ENCODE measurements at places on chromosomes 2 and 18.

DNA sequence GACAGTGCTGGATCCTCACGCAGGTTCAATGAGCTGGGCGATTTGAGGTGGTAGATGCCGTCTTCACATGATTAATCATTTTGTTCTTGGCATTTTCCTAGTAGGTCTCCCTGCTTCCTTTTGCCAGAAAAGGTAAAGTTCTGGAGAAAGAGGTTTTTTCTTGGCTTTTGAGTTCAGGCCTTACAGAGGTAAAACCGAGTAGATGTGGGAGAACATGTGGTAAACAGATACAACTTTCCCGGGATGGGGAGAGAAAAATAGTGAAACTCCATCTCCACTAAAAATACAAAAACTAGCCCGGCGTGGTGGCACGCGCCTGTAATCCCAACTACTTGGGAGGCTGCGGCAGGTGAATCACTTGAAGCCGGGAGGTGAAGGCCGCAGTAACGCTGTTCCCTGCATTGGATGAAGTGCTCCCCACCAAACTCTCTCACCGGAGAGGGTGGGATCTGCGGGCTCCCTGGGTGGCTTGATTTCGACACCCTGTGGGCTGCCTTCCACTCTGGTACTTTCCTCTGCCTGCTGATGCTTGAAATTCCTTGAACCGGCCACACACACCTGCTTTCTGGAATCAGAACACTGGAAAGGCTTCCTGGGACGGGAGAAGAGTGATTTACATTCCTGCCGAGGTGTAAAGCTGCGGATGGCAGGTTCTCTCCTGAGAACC, 88.8 kb downstream of the ACTR3 start:
- no peak for DNase-seq

DNA sequence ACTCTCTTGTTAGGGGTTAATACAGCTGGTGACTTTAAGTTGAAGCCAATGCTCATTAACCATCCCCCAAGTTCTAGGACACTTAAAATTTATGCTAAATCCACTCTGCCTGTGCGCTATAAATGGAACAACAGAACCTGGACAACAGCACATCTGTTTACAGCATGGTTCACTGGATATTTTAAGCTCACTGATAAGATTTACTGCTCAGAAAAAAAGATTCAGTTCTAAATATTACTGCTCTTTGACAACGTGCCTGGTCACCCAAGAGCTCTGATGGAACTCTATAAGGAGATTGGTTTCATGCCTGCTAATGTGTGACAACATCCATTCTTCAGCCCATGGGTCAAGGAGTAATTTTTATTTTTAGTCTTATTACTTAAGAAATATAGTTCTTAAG, 27.5 kb downstream of the RNF103 start:
- no peak for DNase-seq

DNA sequence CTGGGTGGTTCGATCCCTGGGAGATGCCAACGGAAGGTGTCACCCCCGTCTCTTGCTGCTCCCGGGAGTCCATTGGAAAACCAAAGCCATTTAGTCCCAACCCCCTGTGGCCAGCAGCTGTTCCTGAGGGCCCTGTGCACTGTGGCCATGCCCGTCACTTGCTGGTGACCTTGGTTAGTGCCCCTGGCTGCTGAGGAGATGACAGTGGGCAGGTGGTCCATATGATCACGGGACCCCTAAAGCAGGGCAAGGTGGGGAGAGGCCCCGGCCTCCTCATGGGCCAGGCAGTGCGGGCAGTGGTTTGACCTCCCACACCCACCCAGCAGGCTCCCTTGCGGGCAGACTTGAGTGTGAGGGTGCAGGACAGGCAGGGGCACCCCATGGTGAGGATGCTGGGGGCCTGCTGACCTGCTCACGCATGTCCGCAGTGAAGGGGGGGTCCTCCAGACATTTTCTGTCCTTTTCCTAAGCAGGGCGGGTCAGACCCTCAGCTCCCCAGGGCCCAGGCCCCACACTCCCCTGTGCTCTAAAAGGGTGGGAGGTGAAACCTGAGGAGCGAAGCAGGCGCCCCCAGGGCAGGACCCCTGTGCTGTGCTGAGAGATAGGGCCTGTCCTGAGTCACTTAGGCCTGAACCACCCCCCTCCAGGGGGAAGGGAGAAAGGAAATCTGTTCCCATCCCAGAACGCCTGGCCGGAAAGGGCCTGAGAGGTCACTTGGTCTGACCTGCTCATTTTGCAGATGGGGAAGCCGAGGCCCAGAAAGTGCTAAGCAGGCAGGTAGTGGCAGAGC, 6.8 kb downstream of the ITM2C start:
- no peak for DNase-seq

DNA sequence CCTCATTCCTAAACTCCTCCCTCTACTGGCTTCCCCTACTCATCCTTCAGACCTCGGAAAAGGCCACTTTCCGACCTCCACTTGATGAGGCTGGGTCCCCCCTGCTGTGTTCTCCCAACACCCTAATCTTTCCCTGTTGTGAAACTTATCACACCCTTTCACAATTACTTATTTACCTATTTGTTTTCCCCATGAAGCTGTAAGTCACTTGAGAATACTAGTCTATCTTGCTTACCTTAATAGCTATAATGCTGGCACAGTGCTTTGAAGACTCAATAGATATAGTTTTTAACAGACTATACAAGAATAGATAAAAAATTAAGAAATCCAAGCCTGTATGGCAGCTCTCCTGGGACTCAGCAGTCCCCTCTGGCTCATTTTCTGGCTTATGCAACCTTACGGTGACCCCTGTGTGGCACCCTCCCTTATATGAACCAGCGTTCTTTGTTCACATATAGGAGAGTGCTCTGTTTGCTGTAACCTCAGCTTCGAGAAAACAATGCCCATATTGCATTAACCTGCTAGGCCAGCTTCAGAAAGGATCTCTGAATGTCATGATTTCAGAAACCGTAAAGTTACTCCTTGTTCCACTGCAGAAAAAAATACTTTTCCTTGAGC, 220.4 kb upstream of the PKDCC start:
- no peak for DNase-seq

GRCh38 chr2:42532397-42532796, 36.0 kb upstream of the MTA3 start:
- no peak for DNase-seq

DNA sequence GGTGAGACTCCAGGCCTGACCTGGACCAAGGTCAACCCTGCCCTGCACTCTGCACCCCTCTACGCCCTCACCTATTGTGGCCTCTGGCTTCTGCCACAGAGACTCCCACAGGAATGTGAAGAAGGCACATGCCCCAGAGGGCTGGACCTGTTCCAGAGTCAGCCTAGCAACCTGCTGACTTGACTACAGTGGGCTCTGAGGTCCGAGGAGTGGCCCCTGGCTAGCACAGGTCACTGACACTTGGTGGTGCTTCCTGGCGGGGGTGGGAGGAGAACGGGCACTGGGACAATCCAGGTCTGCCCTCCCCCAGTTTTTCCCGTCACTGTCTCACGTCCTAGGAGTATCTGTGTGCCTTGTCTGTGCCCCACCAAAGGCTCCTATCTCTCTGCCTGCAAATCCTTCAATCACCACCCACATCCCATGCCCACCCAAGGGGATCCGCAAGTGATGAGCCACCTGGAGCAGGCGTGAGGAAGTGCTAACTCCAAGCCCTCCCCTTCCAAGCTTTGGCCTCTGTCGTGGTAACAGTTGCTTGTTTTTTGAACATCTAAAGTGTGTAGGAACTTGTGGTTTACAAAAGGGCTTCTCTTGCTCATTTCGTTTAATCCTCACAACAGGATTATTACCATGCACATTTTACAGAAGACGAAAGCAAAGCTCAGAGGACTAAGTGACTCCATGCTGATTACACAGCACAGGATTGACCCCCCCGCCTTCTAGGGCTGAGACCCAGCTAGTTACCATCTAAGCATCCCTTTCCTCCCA, 86.2 kb downstream of the MCFD2 start:
- no peak for DNase-seq

- no peak for DNase-seq
Observed at GRCh38 chr2:226845386-226846116, 9.7 kb downstream of the RHBDD1 start.

GRCh38 chr2:204673877-204674276, 128.6 kb downstream of the PARD3B start:
- DNase-seq = no peak

DNA sequence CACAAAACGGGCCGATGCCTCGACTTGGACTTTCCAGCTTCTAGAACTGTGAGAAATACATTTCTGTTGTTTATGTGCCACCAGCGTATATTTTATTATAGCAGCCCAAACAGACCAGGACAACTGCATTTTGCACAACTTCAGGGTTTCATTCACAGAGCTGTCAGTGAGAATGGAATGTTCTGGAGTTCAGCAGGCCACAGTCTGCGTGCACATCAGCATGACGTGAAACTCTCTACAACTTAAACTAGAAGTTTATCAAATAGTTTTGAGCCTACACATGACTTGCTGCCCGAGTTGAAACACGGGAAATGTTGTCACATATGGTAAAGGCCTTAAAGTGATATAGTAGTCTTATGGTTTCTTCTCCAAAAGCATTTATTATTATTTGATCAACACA, 3.9 kb upstream of the TRIB2 start:
- no peak for DNase-seq

- DNase-seq = no peak
Observed at GRCh38 chr2:39933196-39933595, 154.1 kb upstream of the THUMPD2 start.

GRCh38 chr2:62538756-62539155, 32.8 kb upstream of the TMEM17 start:
- DNase-seq = no peak

- DNase-seq = no peak
Observed at GRCh38 chr2:126638746-126639145, 17.2 kb upstream of the GYPC start.

GRCh38 chr2:241771286-241772062, 5.1 kb upstream of the GAL3ST2 start:
- no peak for DNase-seq

DNA sequence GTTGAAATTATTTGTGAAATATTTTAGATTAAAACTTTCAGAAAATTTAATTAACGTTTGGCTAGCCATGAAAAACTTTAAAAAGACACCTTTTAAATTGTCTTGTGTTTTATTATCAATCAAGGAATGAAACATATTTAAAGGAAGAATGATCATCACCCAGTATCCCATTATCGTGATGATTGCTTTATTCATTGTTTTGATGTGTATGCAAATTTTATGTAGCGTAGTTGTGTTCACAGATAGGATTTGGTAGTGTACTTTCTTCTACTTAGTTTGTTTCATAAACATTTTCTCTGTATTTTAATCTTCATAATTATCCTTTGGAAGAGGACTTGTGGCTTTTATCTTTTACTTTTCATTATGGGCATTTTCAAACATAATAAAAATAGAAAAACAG, 7.8 kb downstream of the GRHL1 start:
- DNase-seq = no peak

DNA sequence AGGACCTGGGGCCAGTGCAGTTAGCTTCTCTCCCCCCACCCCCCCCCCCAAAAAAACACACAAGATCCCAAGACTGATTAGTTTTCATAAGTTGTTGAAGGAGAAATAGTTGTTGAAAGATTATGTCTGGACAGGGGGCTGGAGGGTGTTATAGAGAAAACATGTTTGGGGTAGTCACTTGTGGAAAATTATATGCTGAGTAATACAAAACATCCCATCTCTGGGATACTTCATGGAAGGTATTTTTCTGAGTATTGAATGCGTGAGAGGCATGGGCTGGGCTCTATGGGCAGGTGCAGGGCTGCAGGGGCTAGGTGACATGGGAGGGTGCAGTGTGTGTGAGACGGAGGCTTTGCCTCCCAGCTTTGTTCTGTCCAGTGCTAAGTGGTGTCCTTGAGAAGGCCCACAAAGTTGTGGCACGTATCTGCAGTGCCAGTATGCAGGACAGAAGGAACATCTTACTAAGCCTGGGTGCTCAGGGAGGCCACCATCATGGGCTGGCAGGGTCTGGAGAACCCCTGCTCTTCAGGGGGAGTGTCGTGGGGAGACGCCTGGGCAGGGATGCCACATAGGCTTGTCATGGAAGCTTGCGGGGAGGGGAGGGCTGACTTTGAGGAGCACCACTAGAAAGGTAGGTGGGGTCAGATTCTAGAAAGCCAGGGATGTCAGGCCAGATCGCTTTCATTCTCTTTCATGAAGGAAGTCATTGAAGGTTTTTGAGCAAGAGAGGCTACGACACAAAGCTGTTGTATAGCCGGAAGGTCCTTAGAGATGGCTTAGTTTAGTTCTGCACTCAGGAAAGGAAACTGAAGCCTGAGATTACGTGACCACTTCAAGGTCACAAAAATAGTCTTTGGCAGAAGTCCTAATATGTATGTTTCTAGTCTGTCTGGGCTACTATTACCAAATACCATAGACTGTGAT, 232.0 kb downstream of the LDLRAD4 start:
- DNase-seq = no peak

GRCh38 chr2:15721411-15722067, 129.9 kb downstream of the DDX1 start:
- no peak for DNase-seq

DNA sequence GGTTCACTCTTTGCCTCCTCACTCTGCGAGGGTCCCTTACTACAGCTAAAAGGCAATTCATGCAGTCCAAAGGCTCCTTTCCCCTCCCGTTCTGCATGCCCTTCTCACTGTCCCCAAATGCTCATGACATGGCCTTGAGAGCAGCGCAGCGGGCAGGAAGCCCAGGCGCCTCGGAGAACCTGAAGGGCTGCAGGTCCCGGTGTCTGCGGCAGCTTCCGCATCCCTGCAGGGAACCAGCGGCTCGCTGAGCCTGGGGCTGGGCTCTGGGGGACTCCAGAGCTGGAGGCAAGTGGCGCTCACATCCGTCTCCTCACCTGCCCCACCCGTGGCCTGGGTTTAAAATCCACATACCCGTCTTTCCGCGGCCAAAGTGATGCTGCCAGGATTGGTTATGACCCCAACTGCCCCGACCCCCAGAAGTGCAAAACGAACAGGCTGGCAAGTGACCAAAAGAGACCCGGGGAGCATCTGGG, 462 bp upstream of the CIDEA start:
- DNase-seq = no peak

GRCh38 chr2:45261746-45262145, 252.5 kb upstream of the SIX2 start:
- DNase-seq = no peak

DNA sequence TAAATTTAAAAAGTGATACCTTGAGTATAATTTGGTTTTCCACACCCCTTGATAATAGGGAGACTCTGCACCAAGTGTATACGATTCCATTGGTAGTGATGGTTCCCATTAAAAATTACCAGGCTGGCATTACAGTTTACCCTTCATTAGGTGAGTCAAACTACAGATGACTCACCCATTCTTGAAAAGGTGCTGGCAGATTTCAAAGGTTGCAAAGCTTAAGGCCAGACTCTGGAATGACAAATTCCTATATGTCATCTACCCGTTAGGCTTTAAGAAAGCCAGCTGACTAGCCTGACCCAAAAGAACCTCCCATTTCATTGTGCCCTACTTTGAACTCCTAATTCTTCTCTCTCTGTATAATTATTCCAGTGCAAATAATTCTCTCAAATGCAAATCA, 124.4 kb downstream of the LRRTM4 start:
- no peak for DNase-seq

DNA sequence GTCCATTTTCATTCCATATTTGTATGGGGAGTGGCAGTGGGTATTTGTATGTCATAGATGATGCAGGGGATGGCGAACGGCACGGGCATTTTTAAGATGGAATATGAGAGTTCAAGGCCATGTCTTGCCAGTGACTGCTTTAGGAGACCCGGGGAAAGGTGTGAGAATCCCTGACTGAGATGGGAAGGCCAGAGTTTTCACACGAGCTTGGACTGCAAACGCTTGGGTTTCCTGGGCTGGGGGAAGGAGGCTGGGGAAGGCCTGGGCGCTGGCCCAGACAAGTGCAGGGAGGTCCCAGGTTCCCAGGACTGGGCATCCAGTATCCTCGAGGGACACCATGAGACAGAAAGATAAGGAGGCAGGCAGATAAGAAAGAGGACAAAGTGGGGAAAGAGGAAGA, 35.2 kb downstream of the CNGA3 start:
- DNase-seq = no peak

All from NCI-H446 (cell line).